Esophagus muscularis mucosa (tissue), 4 donors: ENCODE measurements at places on chromosomes 12 and 14.

DNA sequence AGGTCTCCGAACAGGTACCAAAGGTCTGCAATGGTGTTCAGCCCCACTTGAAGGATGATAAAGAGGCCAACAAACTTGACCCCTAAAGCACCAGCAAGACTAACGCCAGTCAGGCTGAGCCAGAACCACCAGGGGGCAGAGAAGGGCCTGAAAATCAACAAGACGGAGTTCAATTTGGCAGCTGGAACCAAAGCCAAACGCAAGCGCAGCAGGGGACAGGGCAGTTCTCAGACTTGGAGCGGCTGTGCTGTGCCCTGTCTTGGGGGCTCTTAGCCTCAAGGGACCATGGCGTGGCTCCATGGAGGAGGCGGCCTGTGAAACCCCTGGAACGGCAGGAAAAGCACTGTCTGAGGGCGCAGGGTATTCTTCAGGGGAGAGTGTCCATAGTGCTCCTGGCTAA lies 19.6 kb downstream of the POMT2 start:
- no peak for DNase-seq

DNA sequence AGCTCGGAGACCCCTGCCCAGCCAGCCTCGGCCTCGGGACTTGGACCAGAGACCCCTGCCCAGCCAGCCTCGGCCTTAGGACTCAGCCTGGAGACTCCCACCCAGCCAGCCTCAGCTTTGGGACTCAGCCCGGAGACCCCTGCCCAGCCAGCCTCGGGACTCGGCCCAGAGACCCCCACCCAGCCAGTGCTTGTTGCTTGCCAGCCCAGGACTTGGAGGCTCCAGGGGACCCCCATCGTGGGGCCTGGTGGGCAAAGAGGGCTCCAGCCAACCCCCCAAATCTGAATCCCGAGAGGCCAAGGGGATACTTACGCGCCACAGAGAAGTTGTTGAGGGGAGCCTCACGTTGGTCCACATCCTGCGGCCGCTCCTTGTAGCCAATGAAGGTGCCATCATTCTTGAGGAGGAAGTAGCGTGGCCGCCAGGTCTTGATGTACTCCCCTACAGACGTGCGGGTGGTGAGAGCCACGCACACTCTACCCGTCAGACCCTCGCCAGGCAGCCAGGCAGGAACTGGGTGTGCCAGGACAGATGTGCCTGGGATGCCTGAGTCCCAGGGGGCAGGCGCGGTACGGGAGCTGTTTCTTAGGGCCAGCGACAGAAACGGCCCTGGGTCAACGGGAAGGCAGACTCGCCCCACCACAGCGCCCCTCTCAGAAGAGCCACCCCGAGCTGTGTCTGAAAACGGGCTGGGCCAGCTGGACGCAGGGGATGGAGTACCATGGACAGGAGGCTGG lies 15.6 kb downstream of the AKT1 start:
- DNase-seq = no peak

DNA sequence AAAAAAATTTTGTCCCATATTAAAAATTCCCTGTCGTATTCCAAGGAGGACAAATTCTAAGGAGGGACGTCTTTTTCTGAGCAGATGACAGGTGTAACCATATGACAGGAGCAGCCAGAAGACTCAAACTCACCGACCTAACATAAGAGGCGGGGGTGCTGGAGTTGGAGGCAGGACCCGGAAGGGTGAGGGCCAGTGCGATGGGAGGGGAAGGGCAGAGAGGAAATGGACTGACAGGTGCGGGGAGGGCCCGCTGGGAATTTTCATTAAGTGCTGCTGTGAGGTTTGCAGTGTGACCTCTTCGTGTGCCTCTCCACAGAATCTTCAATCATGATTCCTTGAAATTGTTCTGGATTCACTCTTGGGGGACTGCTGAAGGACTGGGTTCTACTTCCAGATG lies 189.4 kb downstream of the NTF3 start:
- DNase-seq = no peak

DNA sequence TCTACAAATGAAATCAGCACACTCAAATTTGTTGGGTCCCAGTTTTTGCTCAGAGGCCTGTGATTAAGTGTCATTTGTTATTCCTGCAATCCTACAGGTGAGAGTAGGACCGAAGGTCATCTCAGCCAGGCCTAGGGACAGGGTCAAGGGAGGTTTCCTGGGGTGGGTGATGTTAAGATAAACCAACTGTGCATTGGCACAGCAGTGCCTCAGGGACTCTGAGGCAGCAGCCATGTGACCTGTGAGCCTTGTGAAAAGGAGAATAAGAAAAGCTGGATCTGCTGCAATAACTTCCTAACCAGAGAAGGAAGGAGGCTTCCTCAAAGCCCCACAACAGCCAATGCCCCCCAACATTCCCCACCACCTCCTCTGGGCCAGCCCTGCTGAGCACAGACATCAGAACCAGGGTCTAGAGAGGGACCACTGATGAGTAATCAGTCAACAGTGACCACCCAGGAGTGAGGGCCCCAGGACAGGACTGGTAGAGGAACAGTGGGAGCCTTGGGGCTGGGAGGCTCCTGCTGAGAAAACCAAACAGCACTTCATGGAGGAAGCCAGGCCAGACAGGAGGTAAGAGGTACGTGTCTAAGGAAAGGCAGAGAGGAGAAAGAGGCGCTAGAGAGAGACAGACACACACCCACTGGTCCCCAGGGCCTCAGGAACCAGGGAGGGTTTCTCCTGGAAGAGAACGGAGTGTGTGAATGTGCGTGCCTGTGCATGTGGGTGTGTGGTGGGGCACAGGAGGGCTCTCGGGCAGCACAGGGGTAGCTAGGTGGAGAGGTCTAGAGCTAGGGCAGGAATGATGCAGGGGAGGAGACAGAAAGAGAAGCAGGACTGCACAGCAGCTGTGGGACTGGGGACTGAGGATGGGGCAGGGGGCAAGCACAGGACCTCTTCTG lies 82.4 kb downstream of the ITPK1 start:
- no peak for DNase-seq

- DNase-seq = no peak
Measured at GRCh38 chr12:57476162-57476992, 3.3 kb downstream of the ARHGAP9 start.
